GM23338 (cell line): ENCODE measurements at places on chromosomes 1 and 21.

DNA sequence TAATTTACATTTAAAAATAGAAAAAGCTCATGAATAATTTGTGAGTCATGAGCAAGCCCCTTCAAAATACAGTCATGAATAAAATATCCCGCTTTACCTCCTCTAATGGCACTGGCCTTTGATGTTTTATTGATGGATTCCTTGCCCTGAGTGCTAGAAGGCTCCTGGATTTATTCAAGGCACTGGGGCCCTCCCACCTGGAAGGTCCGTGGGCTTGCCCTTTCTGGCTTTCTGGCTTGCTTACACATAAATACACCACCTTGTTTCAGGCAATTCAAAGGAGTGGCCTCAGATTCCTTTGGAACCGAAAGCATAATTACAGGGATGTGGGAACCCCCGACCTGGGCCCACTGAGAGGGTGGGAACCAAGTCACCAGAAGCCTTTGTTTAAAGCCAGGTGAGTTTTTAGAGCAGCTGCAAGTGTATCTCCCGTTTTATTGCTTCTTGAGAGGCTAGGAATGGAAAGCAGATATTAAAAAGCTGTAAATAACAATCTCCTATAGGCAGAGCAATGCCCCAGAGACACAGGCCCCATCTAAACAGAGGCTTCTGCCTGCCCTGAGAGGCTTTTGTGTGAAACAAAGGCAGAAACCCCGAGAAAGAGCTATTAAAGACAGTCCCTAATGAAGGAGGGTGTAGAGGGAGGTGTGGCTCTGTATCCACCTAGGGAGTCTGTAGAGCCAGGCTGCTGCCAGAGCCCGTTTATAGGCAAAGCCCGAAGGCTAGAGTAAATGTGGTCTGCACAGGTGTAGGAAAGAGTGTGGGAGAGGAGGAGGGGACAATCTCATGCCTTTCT, 126.4 kb downstream of the FAM78B start:
- peak; percentile 18 for DNase-seq

DNA sequence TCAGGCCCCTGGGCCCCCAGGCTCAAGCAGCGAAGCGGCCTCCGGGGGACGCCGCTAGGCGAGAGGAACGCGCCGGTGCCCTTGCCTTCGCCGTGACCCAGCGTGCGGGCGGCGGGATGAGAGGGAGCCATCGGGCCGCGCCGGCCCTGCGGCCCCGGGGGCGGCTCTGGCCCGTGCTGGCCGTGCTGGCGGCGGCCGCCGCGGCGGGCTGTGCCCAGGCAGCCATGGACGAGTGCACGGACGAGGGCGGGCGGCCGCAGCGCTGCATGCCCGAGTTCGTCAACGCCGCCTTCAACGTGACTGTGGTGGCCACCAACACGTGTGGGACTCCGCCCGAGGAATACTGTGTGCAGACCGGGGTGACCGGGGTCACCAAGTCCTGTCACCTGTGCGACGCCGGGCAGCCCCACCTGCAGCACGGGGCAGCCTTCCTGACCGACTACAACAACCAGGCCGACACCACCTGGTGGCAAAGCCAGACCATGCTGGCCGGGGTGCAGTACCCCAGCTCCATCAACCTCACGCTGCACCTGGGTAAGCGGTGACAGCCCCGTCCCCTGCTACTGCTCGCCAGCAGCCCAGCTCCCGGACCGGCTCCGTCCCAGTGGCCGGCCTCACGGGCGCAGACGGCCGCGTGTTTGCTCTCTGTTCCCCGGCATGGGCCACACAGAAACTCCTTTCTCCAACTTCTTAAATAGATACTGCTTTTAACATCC, 539 bp downstream of the LAMC1 start:
- peak; percentile 92 for DNase-seq

- no peak for DNase-seq
These were observed 46.3 kb downstream of the TNNT2 start for GRCh38 chr1:201331166-201331565.

DNA sequence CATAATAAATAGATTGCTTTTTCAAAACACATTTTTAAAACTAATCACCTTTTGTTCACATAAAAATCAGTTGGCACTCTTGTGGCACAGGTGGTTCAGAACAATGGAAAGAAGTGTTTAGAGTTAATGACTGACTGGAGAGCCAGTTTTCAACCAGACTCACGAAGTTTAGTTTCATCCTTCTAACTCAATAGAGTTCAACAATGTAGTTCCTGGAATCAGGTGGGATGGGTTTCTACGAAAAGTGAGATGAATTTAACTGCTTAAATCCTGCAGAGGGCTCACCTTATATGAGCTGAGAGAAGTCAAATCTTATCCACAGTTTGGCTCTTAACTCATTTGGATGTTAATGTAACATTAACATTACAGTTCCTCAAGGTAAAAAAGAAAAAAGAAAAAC, 116.5 kb downstream of the SMYD2 start:
- DNase-seq: no peak

DNA sequence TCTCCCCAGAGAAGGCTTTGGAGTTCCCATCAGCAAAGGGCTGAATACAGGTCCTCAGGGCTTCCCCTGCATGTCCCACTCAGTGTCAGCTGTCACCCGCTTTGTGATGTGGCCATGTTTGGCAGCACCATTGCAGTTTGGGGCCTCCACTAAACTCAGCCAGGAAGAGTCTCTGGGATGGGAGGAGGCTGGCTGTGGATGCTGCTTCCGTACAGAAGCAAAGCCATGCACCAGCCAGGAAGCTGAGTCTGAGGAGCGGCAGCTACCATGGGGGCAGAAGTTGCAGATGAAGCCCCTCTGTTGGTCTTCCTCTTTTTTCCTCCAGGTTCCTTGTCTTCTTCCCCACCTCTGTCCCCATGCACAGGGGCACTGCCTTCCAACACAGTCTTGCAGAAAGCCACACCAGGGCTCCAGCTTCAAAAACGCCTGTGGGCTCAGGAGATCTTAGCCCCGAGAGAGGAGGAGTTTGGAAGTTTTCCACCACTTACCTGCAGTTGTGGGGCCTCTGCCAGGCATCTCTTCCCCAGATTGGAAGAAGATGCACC, 416.8 kb downstream of the NPHP4 start:
- DNase-seq: peak; percentile 1

DNA sequence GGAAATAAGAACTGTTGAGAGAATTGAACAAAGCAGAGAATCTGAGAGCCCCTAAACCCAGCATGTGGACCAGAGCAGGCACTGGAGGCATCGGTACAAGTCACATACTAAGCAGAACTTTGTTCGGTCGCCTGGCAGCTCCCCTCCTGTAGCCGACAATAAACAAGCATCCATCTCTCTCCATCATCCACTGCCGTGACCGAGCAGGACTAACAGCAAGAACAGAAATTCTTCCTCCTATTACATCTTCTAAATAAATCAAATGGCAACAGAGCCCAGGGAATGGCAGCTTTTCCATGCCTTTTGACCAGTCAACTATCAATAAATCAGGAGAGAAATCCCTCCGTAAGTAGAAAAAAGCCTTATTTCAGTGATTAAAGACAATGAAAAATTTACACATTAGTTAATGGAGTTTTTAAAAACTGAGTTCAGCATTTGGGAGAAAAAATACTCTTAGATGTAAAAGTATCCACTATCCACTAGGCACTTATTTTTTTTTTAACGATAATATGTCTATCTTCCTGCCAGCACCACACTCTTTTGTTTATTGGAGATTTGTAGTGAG, 36.5 kb downstream of the PTPN14 start:
- no peak for DNase-seq

DNA sequence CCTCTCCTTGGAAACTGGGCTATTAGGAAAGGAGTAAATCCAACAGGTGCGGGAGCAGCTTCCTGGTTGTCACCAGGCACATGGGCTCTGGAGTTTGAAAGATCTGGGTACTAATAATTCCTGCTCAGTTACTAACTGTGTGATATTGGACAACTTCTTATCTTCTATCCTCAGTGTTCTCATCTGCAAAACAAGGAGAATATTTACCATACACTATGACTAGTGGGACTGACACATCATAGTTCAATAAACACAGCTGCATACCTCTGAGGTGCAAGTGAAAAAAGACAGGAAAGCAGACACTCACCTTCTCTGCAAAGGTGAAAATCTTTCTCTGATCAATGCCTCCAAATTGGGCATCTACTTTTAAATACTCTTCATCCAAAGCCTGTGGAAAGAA, 19.7 kb downstream of the YARS1 start:
- DNase-seq: no peak

DNA sequence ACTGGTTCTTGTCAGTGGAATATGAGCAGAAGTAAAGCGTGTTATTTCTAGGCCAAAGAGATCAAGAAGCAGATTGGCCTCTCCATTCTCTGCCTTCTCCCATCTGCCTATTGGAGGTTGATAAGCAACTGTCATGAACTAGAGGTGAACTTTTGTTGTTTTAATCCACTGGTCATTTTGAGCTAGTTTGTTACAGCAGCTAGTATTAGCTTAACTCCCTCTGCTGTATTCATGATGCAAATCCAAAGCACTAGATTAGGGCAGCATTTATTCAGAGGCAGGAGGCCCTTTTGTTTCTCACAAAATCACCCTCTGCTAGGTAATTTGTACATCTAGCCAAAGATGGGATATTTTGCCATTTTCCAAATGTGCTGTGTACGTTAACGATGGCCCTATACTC, 97.3 kb upstream of the DPT start:
- no peak for DNase-seq

DNA sequence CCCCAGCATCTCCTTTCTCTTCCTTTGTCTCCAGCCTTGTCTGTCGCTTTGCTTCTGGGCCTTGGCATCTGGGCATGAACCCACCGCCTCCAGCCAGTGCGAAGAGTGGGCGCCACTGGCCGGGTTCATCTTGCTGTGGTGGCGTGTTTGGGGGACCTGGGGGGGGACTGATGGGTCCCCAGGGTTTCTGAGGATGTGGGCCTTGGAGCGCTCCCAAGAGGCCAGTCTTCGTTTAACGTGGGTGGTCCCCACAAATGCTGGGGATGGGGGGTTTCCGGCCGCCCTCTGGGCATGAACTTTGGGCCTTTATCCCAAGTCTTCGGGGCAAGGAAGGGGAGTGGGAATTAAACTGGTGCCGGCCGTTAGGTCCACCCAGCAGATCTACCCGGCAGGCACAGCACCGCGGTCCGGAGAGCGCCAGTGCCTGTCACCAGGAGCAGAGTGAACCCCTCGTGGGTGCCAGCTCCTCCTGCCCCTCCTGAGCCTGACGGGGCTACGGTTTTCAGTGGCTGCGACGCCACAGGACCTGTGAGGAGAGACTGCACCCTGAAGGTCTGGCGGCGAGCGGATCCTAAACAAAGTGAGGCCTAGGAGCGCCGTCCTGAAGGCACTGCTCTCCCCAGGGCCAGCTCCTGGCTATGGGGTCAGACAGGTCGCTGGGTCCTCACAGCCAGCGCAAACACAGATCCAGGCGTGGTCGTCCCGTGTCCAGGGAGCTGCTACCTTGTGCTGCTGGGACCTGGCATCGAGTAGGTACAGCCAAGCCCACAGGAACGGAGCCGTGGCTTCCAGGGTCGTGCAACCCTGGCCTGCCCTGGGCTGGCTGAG, 12.1 kb upstream of the C1orf174 start:
- DNase-seq: no peak

DNA sequence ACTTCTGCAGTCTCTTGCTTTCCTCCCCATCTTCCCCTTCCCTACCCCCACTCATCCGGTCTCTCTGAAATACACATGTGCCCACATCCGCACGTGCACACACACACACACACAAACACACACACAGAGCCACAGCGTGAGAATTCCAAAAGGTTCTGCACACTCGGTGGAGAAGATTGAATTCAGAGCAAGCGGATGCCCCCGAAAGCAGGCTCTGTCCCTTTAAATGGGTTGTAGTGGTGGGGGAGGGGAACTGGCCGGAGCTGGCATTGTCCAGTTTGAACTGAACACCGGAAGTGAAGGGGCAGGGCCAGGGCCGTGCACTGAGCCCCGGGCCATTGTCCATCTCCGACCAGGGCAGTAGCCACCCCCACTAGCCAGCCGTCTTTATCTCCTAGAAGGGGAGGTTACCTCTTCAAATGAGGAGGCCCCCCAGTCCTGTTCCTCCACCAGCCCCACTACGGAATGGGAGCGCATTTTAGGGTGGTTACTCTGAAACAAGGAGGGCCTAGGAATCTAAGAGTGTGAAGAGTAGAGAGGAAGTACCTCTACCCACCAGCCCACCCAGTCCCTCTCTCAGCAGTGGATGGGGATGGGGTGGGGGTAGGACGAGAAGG, 1.3 kb upstream of the LIN28A start:
- DNase-seq: peak; percentile 91

DNA sequence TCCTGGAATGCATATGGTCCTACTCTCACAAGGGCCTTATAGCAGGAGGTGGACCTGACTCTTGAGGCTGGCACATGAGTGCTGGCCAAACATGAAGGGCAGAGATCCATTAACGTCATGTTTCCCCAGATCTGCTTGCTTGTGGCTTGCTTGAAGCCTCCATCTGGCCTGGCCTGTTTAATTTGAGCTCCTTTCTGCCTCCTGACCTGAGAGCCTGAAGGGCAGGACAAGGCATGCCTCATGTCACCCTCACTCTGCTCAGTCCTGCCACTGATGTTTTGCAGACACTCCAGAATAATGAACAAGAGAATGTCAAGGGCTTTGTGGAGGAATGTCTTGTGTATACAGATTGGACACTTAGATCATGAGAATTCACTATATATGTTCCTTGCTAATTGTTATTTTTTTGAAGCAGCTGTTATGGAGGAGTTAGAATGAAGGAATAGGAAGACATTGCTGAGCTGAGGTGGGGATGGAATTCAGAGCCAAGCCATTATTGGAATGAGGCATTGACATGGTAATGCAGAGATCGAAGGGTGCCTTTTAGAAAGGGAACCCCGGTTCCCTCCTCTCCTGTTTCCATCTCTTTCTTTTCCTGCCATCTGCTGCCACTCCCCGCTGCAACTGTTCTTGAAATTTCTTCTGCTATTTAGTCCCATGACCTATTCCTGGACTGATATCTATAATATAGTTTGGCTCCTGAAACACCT, 457.0 kb upstream of the PROX1 start:
- DNase-seq: peak; percentile 18

- DNase-seq: no peak
These were observed 12.0 kb downstream of the AKT3 start for GRCh38 chr1:243837907-243838535.

- DNase-seq: no peak
These were observed 50.9 kb upstream of the CNIH3 start for GRCh38 chr1:224565186-224565585.

DNA sequence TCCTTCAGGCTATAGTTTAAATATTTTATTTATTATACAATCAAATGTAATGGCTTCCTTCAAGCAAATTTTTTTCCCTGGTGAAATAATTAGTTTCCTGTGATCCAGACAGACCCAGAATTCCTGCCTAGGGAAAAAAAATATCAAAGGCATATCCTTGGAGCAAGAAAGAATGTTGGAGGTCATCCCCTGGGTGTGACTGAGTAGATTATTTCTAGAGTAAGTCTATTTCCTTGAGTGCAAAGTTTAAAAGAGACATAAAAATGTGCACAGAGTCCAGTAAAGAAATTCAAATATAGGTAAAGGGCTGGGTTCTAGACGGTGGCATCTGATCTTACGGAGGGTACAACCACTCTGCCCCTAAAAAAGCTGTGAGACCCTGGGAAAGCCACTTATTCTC, 32.2 kb upstream of the SAMD13 start:
- DNase-seq: no peak
